ENCODE measurements at places on chromosomes 5 and 9. TPM values are rescaled to one million over a fixed set of nuclear protein-coding genes. Genes with fewer than 3 reads are reported as not detected.

CD72 gene
- 1.4 TPM for total RNA-seq

NIPAL4 gene
- total RNA-seq = not detected

IFNA21 gene
- total RNA-seq = not detected

BTNL3 gene
- total RNA-seq = not detected

PCDHB7 gene
- total RNA-seq = 0.39 TPM

SLC36A2 gene
- total RNA-seq = not detected

XRCC4 gene
- total RNA-seq = 8.2 TPM

SPATA31E1 gene
- total RNA-seq = 0.21 TPM

DNA sequence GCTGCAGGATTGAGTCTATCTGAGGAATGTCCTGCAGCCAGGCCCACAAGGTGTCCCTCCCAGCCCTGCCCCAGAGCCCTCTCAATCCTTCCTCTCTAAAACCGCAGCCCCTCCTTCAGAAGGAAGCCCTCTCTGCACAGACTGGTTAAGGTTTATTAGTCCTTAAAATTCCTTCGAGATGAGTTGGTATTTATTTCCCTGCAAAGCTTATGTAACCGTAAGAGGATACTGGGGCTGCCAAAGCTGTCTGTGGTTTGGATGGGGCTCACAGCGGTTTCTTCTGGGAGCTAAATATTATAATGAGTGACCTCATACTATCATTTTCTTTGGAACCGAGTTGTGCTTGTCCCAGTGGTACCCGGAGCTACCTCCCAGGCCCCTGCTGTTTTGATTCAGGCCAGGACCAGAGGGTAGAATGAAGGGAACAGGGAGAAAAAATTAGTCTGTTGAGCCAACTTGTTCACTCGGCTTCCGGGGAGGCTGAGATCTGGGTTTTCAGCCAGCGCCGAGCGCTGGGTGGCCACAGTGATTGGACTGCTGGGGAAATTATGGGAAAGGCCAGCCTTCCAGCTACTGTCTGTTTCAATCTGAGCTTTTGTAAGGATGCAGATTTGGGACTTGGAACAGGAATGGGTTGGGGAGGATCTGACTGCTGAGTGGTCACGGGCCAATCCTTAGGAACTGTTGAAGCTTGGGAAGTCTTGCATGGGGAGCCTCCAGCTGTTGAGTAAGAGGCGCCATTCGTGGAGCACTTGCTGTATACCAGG, 107.5 kb downstream of the NDFIP1 start:
- no peak for DNase-seq

DNA sequence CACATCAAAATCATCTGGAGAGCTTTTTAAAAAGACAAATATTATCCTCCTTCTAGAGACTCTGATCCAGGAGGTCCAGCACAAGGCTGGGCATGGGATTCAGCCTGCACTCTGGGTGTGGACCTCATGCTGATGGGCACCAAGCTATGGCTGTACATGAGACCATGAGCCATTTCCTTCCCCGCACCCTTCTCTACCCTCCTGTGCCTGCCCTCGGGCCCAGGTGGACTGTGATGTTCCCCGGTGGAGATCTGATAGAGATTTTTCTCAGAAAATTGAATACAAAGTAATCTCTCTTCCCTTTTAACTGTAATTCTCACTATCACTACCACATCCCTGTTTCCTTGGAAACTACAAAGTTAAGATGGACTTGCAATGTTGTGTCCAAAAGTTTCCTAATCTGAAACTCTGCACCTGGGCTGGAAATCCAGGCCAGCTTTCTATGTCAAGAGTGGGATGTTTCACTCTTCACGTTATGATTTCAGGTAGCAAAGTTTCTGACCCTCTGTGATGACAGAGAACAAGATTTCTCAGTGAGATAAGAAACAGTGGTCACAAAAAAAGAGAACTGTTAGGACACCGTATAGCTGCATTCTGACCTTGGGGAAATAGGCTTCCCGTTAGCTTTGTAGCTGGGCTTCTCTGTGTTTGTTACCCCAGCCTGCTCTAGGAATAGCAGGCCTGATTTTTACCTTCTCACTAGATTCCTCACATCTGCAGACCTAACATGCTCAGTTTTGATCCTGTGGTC, 11.5 kb downstream of the SFXN1 start:
- DNase-seq = no peak

- no peak for DNase-seq
Observed at GRCh38 chr9:138064547-138064946, 187.0 kb downstream of the CACNA1B start.

DNA sequence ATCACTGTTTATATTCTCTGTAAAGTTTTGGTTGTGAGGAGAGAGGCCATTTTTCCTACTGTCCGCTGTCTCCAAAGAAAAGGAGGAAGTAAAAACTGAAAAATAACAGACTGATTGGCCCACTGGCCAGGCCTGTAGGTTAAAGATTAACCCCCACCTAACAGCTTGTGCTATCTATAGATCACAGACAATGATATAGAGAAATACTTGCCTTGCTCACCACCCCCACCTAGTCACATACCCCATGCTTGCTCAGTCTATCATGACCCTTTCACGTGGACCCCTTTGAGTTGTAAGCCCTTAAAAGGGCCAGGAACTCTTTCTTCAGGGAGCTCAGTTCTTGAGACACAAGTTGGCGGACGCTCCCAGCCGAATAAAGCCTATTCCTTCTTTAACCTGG, 357.4 kb downstream of the PRDM9 start:
- no peak for DNase-seq

GRCh38 chr5:59693492-59694309, 199.8 kb downstream of the PDE4D start:
- no peak for DNase-seq

DNA sequence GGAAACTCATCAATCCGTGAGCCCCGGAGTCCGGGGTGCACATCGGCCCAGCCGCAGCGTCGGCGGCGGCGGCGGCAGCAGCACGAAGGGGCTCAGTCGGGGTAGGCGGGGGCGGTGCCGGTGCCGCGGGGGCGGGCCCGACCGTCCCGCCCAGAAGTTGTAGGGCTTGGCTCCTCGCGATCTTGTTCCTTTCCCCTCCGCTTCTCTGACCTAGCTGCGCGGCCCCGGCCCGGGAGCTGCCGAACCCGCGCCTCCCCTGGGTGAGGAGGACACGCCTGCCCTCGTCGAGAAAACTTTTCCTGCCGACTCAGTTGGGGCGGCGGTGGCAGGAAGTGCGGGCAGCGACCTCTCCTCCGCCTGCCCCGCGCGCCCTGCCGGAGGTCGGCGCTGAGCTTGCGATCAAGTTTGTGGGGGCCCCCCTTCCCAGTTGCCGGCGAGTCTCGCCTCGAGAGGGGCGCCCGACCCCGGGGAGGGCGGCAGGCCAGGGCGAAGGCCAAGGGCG, at the start of gene MAN2A1:
MAN2A1 (plus strand) TSS at position 188 of the 502 bp plus-strand sequence. CDS start 491 bp downstream, outside the sequence.
- peak; percentile 63 for DNase-seq

DNA sequence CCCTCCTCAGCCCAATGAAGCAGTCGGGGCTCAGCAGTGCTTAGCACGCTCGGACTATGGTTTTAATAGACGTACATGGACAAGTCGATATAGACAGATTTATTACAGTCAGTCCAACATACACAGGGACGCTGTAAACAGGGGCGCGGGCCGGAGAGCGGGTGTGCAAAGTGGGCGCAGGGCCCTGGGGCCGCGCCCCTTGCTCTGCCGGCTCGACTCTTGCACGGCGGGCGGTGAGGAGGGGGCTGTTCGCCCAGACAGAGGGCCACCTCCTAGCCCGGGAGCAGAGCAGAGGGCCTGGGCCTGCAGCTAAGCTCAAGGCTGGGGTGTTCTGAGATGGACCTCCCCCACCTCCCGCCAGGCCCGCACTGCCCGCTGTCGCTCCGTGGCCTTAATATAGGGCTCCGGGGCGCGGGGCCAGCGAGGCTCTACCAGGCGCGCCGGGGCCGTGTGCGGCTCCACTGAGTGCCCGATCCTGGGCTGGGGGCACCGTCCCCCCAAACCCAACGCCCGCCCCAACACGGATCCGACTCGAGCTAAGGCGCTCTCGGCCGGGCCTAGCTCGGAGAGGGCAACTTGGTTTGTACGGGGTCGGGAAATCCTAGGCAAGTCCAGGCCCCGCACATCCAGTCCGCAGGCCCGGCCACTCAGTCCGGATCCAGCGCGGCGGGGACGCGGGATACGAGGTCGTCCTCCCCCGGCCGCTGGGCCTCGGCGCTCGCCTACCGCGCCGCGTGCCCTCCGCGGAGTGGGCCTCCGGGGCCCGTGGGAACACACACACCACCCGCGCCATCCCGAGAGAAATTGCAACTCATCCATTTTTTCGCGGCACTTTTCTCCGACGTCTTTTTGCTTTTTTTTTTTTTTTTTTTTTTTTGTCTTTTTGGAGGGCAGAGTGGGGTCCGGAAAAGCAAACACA, 6.1 kb downstream of the PITX1 start:
- no peak for DNase-seq

DNA sequence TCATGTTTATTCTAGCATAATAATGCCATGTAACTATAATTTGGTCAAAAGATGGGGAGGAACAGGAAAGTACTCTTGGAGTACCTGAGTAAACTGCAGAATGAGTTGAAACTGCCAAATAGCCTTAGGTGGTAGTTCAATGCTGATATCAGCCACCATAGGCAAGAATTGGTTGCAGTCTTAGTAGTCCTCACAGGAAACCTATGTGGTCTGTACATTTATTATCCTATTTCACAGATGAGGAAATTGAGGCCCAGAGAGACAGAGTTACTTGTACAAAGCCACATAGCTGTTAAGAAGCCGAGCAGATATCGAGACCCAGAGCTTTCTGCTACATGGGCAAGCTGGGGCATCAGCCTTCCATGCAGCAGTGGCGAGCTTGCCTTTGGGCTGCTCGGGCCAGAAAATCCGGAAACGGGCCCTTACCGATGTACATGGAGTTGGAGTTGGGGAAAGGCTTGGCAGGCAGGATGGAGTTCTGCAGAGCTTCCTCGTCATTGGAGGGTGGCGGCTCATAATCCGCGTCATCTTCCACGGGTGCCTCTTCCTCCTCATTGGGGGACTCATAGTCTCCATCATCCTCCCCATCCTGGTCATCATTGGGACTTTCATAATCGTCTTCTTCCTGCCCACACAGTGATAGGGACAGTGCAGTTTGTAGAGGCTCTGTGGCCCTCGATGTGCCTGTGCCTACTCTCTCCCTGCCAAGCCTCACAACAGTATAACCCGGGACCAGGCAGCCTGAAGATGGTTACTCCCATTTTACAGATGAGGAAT, 27.1 kb downstream of the LCP2 start:
- no peak for DNase-seq

DNA sequence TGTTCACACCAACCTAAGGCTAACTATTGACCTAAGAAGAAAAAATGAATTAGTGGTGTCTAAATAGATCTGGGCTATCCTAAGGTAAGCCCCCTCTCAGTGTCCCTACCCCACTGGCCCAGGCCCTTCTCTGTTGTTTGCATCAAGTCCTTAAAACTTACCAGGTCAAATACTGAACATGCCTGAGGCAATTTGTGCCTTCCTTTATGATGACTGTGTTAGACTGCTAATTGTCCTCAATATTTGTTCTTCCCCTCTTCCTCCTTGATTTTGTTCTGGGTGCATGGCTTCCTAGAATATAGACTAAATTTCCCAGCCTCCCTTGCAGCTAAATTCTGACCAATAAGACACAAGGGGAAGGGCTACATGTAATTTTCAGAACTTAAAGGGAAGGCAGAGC, 199.9 kb downstream of the ADAMTS12 start:
- DNase-seq = no peak

DNA sequence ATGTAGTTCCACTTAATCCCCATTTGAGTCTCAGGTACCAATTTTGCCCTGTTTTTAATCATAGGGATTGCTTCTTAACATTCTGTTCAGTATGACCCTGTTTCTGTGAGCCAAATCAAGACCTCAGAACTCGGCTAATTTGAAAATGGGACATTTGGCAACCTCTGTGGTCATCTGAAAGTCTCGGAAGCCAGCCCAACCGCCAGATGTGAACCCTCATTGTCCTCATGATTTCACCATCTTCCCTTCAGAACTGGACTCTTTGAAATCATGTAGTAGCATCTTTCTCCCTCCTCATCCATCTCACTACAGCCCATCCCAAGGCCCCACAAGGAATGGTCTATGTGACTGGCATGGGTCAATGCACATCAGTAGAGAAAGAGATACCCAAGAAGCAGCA, 88.9 kb downstream of the S1PR3 start:
- DNase-seq = no peak

DNA sequence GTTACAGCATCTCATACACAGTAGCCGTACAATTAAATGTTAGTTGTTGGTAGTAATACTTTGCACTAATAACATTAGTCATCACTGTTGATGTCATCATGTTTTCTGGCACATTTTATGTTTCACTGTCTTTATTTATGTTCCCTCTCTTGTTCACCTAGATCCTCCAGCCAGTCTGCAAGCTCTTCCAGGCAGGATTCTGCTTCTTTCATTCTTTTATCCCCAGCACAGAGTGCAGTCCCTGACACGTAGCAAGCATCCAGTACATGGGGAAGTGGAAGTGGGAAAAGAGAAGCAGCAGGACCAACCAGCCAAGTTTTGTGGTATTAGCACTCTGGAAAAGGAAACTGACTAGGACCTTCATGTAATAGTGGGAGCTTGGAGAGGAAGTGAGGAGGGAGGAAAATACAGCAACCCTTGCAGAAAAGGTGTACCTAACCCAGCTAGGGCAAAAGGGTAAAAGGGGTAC, 89.7 kb upstream of the SLC44A1 start:
- DNase-seq = no peak

GRCh38 chr5:174176511-174176910, 131.0 kb downstream of the NSG2 start:
- no peak for DNase-seq

DNA sequence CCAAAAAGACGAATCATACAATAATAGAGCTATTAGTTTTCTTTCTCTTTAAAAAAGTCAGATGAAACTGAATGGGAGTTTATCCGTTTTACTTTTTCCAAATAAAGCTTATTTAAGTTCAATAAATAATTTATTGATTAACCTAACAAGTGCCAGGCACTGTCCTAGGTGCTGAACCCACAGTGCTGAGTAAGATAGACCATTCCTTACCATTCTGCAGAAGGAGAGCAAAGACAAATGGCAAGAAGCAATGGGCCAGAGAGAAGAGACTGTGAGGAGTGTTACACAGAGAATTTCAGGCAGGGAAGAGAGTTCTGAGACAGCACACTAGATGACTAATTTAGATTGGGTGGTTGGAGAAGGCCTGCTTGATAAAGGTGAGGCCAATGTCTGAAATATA, 127.2 kb downstream of the AUH start:
- DNase-seq = no peak

GRCh38 chr5:60743511-60744314, 43.7 kb upstream of the DEPDC1B start:
- DNase-seq = no peak

GRCh38 chr5:58069846-58070245, 390.0 kb downstream of the PLK2 start:
- no peak for DNase-seq

- DNase-seq = no peak
Observed at GRCh38 chr5:180080486-180081280, 9.1 kb upstream of the RNF130 start.

GRCh38 chr5:38878391-38879077, 32.7 kb downstream of the OSMR start:
- DNase-seq = no peak

GRCh38 chr5:151694035-151694485, 7.3 kb upstream of the SPARC start:
- DNase-seq = no peak

GRCh38 chr5:177025101-177025601, 2.7 kb downstream of the ZNF346 start:
- no peak for DNase-seq

GRCh38 chr9:35489313-35490154, at the start of gene RUSC2:
RUSC2 (plus strand) TSS chr9:35490111; CDS start chr9:35546522, 56,411 bp downstream.
- peak; percentile 84 for DNase-seq

- DNase-seq = no peak
Observed at GRCh38 chr9:106897751-106898150, 34.8 kb downstream of the ZNF462 start.

- no peak for DNase-seq
Observed at GRCh38 chr5:90871391-90871991, 312.9 kb downstream of the ADGRV1 start.
